ENCODE measurements at places on chromosomes 4 and X.
A peak's percentile ranks its signal among the peaks of the same experiment; 100 is the strongest.

DNA sequence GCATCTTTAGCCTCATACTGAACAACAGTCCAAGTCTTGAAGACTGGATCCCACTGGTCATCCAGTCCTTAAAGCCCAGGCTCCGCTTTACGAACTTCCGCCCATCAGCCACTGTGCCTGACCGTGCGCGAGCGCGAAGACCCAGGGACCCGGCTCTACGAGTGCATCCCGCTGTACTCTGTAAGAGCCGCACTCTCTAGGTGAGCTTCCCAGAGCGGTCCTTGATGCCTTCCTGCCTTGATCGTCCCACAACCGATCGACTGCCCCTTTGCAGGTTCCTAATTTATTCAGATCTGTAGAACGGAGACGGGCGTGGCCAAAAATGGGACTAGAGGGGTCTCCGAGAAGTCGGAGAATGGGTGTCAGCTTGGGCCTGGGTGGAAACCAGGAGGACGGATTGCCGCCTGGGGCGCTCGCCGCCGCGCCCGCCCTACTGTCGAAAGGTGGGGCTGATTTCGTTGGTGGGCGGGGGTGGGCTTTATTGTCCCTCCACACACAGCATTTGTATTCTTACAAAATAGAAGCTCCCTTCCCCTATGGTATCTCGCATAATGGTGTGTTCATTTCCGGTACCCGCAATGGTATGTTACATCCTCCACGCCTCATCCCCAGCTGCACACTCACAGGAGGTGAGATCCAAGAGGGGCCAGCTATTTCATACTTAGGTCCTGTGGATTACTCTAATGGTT lies 42.3 kb upstream of the FAM156A start:
- DNase-seq: no peak

GRCh38 chrX:150715184-150715583 lies 22.0 kb downstream of the MTMR1 start:
- DNase-seq: no peak

DNA sequence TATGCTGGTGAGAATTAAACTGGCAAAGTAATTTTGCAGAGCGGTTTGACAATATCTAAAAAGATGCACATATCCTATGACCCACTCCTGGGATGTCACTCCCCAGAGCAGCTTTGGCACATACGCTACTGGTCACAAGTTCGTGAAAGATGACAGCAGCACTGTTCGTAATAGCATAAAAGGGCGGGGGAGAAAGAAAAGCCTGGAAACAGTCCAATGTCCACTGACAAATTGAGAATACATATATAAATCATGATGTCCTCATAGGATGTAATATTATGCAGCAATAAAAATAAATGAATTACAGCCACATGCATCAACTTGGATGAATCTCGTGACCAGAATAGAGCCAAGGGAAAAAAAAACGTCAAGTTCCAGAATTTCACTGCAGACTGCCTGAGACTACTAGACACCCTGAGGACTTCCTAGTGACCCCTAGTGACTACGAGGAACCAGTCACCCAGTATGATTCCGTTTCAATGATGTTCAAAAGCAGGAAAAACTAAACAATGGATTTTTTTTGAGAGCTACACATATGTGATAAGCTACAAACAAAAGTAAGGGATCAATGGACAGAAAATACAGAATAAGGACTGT lies 1.8 kb downstream of the PCSK1N start:
- no peak for DNase-seq

DNA sequence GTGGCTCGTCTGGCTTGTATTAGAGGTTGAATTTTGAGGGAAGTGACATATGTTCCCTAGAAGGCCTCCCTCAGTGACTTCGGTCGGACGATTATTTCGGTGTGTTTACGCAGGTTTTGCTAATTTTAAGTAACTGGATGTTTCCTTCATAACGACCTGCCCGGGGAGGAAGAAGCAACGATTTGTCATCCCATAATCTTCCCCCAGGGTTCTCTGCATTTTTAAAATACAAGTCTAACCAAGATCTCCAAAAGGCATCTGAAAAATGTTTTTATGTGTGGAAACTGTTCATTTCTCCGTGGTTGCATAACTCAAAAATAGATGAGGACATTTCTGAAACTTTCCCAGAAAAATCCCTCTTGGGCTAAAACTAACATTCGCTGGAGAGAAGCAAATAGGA lies 195.4 kb downstream of the SHOX start:
- DNase-seq: no peak

DNA sequence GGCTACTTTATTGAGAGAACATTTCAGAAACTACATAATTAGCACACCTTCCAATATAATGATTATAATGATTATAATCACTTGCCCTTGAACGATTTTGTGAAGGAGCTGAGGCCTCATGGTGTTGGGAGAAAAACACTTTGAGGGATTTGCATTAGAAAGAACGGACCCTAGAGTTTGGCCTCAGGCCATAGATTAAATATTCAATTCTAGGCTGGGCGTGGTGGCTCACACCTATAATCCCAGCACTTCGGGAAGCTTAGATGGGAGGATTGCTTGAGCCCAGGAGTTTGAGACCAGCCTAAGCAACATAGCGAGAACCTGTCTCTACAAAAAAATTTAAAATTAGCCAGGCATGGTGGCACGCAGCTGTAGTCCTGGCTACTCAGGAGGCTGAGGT lies 12.9 kb upstream of the PRKG2 start:
- DNase-seq: no peak

DNA sequence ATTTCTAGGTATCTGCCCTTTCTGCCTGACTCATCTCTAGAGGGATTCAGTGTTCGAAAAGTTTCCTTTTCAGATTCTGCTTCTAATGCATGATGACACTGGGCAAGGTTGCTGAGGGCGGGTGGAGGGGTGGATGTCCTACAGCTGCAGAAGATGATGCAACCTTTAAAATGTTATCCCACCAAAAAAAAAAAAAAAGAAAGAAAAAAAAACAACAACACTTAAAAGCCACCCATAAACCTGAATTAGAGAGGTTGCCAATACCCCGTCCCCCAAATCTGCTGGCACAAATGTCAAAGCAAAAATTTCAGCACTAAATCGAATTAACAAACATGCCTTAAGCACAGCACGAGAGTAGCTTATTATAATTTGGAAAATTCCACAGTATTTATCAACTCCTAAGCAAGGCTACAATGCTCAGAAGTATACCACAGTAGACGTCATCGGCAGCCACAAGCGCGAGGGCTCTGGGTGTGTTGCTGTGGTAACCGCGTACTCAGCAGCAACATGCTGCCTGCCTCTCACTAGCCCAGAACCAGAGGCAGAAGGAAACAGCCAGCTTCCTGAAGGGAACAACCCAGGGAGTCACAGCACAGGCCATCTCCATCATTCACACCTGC lies 167.5 kb upstream of the MAP3K15 start:
- DNase-seq: peak; percentile 92

- DNase-seq: no peak
Observed at GRCh38 chrX:22968494-22968893, 31.3 kb upstream of the DDX53 start.

DNA sequence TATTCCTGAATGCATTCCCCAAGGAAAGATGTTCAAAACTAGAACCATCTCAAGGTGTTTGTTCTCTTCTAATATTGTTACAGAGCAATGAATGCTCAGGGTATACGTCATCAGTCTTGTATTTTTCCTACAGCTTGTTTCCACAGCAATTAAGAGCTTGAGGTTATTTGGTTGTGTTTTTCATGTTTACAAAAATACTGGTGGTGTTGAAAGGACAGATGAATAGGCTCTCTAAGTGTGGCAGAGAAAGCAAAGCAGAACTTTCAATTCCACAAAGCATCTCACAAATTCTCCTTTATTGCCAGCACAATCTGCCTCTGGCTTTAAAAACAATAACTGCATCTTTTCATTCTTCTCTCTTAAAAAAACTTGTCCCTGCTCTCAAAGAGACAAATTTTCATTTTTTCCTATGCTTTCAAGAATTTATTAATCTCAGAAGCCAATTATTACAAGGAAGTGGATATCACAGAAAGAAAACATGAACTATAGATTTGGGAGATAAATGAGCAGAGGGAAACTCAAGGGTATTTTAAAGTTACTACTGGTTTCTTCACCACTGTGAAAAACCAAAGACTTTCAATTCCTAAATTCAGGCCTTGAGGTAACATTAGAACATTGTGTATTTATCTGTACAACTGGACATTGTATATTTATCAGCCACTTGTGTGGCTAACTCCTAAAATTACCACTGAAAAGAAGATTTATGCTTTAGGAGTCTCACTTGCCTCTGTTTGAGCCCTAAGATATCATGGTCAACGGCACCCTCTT lies 49.2 kb downstream of the DDX53 start:
- no peak for DNase-seq

DNA sequence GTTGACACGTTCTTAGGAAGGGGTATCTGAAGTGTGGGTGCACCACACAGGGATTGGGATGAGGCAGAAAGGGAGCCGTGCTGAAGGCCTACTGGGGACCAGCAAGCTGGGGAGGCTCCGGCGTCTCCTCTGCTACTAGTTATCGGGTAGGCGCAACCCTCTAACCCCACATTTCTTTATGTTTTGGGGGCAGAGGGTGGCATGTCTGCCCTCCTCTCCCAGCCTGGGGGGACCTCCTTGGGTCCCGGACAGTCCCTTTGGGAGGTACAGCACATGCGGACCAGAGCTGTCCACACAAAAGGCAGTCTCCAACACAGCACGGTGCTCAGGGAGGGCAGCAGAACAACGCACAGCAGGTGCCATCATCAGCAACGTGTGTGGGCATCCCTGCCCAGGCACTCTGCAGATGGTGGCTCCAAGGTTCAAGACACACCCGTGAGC lies 33.2 kb downstream of the WDR1 start:
- no peak for DNase-seq

- peak; percentile 11 for DNase-seq
Observed at GRCh38 chr4:181909368-181909767, 333.8 kb upstream of the TENM3 start.

GRCh38 chr4:8592366-8593263 lies at the start of gene CPZ:
TSS of gene CPZ (plus strand) at chr4:8592765. CDS start at chr4:8592834, 69 bp downstream.
- DNase-seq: peak; percentile 29

DNA sequence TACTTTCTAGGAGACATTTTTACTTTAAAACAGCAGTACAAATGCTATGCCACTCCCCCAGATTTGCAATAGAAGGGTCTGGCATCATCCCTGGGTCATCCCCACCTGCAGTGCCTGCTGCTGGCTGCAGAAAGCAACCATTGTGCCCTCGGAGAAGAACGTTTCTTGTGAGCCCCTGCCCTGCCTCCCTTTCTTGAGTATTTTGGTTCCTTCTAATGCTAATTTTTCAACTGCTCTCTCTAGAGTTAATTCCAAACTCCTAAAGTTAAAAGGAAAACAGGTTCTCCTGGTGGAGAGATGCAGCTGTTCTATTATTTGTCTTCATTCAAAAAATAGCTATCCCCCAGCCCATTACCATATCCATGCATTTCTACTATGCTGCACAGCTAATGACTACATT lies 107.1 kb downstream of the IDS start:
- no peak for DNase-seq

- no peak for DNase-seq
Observed at GRCh38 chrX:2516623-2517022, 15.8 kb upstream of the DHRSX start.

- DNase-seq: no peak
Observed at GRCh38 chr4:29375716-29376115, 1344.5 kb upstream of the PCDH7 start.

DNA sequence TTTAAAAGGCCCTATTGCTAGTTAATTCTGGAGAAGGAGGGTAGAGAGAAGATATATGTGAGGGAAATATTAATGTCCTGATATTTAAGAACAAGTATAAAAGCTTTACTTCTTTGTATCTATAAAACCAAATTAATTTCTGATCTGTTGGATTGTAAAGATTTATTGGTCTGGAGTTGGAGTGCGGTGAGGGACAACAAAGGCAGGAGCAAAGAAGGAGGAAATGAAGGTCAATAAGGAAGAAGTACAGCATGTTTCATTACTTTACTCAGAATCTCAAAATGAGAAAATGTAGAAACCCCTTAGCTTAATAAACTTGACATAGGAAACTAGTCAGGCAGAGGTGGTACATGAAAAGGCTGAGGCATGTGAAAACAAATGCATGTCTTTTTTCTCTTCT lies 192.9 kb downstream of the PALLD start:
- DNase-seq: no peak

- no peak for DNase-seq
Observed at GRCh38 chr4:140243278-140243753, 89.3 kb upstream of the MAML3 start.

DNA sequence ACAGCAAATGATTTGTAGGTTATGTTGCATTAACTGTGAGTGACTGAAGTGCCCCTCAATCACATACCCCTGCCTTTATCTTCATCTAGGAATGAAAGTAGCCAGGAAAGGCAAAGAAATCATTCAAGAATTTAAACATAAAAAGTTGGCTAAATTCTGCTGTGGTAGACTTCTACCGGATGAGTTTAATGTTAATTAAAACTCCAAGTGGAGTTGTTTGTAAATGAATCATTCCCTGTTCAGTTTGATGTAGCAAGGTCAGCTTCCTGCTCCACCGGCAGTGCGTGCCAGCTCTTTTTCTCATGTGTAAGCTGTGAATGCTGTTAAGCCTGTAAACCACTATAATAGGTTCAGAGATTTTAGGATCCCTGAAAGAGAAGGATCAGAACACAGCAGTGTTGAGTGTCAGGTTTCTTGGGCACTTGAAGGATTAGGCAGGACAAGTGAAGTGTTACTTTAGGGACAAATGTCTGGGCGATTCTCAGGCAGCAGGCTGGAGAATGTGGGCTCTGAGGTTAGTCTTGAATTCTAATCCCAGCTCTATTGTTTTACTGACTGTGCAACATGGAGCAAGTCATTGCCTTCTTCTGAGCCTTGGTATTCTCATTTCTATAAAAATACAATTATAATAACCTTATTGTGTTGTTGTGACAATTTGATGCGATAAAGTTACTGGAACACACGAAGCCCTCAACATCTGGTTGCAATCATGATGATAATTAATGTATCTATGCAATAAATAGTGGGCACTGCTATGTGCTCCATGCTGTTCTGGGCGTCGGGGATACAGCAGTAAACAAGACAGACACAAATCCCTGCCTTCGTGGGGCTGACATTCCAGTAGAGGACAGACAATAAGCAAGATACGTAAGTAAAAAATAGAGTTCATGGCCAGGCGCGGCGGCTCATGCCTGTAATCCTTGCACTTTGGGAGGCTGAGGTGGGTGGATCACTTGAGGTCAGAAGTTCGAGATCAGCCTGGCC lies 112.0 kb downstream of the SHROOM3 start:
- DNase-seq: peak; percentile 89

- no peak for DNase-seq
Observed at GRCh38 chr4:96630839-96631238, 790.9 kb downstream of the PDHA2 start.

DNA sequence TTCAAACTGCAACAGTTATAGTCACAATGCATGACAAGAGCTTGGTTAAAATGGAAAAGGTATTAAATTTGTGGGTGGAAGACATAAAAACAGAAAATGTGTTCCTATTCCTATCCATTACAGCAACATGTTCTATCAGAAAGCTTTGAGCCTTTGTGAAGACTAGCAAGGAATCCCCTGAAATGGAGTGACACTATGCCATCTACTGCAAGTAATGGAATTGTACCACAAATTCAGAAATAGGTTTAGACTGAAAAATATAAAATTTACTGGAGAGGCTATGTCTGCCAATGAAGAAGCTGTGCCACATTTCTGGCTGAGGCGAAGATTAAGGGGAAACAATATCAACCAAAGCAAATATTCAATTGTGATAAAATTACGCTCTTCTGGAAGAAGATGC lies 247.9 kb downstream of the ADAM29 start:
- no peak for DNase-seq

GRCh38 chrX:53004811-53005210 lies 43.8 kb upstream of the GPR173 start:
- DNase-seq: no peak
